ENCODE measurements at places on chromosomes 3 and 15.

GRCh38 chr15:99731336-99732123 lies 1.7 kb downstream of the LYSMD4 start:
- no peak for DNase-seq
- no peak overlapping the region for H3K4me3 ChIP-seq
- H3K36me3 ChIP-seq = peaks cover 14% of the 10 kb centered on the region
- H3K27ac ChIP-seq = no peak overlapping the region
- H3K27me3 ChIP-seq = no peaks in the 10 kb centered on the region

GRCh38 chr15:69031013-69032001 lies 16.8 kb downstream of the NOX5 start:
- no peak overlapping the region for H3K27ac ChIP-seq
- DNase-seq = no peak
- no peaks in the 10 kb centered on the region for H3K36me3 ChIP-seq
- peaks cover 17% of the 10 kb centered on the region for H3K4me1 ChIP-seq
- no peak overlapping the region for H3K4me3 ChIP-seq

GRCh38 chr15:27468151-27468591 lies 497.2 kb downstream of the GABRG3 start:
- H3K36me3 ChIP-seq = no peaks in the 10 kb centered on the region
- H3K27ac ChIP-seq = no peak overlapping the region
- DNase-seq = no peak

DNA sequence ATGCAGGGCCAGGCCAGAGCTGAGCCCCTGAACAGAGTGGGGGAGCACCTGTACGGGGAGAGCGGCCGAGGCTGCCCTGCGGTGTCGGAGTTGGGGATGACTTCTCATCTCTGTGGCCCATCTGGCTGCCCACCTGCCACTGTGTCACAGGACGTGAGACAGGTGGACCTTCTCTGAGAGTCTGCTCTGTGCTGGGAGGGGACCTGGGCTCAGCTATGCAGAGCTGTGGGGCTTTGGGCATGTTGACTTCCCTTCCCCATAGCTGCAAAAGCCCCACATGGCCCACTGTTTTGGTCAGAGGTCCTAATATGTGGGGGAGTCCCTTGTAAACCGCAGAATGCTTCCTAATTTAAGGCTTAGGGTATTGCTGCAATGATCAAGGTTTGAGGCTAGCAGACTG lies 68.0 kb upstream of the TRPM1 start:
- H3K4me1 ChIP-seq = peaks cover 3% of the 10 kb centered on the region
- no peak overlapping the region for H3K4me3 ChIP-seq
- H3K27ac ChIP-seq = no peak overlapping the region

Data from RWPE2 (cell line).